ENCODE measurements at places on chromosomes 12 and 14.

- DNase-seq, result peak; percentile 63
These were observed 142.7 kb downstream of the RAD51B start for GRCh38 chr14:67962215-67962644.

- no peak for DNase-seq
These were observed 39.3 kb downstream of the LRTM2 start for GRCh38 chr12:1859643-1860042.

DNA sequence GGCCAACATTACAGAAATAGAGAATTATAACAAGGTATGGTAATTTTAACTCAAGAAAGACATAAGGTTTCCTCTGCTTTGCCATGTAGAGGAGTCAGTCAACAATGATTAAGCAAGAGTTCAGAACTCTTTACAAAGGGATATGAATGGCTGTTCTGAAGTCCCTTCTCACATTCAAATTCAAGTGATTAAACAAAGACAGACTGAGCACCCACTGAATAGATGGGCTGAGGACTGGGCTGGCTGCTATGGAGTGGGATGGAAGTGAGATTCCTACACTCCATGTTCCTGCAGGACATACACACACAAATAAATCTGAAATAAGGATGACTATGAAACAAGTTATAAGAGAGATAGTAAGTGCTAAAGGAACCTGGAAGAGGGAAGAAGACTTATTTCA is 199.0 kb upstream of the GRIP1 start:
- no peak for DNase-seq

DNA sequence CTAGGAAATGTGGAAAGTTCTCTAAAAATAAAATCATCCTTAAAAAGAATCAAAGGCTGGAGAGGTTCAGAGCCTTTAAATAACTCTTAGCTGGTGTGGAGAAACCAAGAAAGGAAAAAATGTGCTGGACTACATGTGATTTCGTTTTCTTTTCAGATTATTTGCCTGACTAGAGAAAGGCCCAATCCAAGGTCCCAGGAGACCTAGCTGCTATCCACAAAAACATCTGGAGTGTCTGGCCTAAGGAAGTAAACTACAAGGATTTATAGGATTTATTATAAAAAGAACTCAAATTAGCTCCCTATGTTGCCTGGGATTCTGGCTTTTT is 774 bp upstream of the TMEM30B start:
- DNase-seq, result no peak

- DNase-seq, result no peak
These were observed 25.6 kb upstream of the CPNE8 start for GRCh38 chr12:38930990-38931389.
